NCI-H1417 treated with DMSO at 0.1 percent for 48 hours (cell line): ENCODE measurements at places on chromosomes 13 and 19.

GRCh38 chr13:45149964-45150363, 29.7 kb downstream of the GTF2F2 start:
- no peak for DNase-seq

DNA sequence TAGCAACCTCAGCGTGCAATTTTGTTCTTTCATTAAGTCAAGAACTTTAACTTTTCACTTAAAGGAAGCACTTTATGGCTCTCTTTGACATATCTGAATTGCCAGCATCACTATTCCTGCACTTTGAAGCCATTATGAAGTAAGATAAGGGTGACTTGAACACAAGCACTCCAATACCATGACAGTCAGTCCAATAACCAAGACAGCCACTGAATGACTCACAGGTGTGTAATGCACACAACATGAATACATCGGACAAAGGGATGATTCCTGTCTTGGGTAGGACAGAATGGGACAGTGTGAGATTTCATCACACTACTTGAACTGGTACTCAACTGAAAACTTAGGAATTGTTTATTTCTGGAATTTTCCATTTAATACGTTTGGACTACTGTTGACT, 233.7 kb upstream of the IPO5 start:
- no peak for DNase-seq

GRCh38 chr13:95050800-95051615, 250.2 kb downstream of the ABCC4 start:
- no peak for DNase-seq

GRCh38 chr19:35380450-35381124, 9.7 kb downstream of the GPR42 start:
- DNase-seq, result no peak

DNA sequence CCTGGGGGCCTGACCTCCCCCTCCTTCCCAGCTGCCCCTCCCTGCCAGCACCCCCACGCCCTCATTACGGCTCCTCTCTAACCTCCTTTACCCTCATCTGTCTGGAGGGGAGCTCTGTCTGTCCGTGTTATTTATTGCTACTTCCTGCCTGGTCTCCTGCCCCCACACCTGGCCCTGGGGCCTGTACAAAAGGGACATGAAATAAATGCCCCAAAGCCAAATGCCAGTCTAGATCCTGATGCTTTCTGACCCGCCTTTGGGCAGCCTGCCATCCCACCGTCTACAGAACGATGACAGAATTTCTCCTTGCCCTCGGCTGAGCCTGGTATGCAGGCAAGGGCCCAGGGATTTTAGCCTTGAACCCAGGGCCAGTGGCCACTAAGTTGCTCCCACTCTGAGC, 15.4 kb upstream of the CD22 start:
- no peak for DNase-seq

DNA sequence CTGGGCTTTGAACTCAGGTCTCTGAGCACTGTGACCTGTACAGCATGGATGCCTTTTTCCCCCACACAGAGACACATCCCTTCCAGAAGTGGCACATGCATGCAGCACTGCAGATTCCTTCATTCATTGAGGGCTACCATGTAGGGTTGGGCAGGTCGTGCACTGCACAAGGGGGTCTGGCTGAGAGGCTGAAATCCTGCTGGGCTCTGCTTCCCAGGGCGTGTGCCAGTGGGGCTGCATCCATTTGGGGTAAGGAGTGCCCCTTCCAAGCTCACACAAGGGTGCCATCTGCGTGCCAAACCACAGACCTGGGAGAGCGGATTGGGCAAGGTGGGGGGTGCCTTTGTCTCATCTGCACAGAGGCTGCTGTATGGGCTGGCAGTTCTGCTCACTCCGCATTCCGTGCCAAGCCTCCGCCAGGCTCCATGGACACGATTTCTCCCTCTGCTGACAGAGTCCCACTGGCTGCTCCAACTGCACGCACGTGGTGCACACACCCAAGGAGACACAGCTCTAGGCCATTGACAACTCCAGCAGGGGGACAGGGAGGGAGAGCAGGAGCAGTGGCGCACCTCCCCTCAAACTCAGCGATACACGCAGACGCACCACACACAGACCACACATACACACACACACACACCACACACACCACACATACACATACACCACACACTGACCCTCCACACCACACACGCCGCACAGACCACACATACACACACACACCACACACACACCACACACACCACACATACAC, 4.5 kb upstream of the SHISA7 start:
- no peak for DNase-seq

DNA sequence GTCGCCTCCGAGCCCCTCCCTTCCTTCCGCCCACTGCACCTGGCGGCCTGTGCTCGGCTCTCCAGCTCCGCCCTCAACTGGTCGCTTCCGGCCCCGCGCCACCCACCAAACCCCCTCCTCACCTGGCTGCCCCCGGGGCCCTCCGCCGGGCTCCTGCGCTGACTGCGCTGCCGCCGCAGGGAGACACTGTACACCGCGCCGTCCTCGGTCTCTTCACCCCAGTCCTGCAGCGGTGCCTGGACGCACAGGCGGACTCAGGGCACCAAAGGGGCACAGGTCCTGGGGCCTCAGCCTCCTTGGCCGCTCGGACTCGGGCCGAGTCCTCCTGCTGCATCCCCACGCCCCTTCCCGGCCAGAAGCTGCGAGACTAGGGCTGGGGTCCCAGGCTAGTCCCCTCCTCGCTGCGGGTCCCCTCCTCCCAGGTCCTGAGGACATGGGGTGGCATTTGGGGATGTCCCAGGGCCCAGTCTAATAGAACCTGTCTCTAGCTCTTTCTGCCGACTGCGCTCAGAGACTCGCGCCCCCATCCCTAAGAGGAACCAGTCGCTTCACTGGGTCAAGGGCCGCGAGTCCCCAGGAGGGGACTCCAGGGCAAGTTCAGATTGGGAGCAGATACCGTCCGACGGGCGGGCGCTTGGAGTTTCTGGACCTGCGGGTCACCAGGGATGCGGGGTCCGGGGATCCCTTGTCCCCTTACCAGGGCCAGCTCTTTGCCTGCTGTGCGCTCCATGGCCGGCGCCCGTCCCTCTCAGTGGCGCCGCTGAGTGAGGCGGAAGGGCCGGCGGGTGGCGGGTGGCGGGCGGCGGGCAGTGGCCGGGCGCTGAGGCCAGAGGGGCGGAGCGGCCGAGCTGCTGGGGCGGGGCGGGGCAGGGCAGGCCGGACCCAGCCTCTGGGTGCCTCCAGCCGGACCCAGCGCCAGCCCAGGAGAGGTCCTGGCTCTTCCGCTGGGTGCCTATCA, at the start of gene RGL3:
Gene RGL3 (minus strand): TSS at position 766 of the 958 bp plus-strand sequence. CDS start 36 bp downstream, at position 730.
- peak; percentile 51 for DNase-seq

GRCh38 chr13:50513300-50513877, 330.1 kb downstream of the DLEU7 start:
- no peak for DNase-seq

DNA sequence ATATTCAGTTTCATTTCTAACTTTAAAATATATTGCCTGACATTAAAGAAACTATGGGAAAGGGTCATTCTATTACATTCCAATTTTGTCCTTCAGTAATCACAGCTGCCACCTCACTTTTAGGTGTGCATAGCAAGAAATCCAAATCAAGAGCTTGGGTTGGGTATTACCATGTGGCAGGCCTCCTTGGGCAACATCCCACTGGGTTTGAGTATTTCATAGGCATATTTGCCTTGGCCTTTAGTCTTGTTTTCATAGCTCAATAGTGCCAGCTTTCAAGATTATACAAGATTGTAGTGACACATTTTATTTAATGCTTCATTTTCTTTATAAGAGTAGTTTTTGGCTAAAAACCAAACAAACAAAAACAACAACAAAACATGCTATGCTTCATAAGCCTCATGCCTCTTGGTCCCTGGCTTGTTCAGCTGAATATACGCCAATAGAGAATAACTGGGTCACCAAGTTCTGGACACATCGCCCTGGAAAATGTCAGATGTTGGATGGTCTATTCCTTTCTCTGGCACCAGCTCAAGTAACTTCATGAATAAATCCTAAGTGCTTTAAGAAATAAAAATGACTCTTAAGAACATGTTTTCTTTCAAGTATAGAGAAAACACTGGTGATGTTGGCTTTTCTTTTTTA, 167.4 kb upstream of the STARD13 start:
- DNase-seq, result no peak

DNA sequence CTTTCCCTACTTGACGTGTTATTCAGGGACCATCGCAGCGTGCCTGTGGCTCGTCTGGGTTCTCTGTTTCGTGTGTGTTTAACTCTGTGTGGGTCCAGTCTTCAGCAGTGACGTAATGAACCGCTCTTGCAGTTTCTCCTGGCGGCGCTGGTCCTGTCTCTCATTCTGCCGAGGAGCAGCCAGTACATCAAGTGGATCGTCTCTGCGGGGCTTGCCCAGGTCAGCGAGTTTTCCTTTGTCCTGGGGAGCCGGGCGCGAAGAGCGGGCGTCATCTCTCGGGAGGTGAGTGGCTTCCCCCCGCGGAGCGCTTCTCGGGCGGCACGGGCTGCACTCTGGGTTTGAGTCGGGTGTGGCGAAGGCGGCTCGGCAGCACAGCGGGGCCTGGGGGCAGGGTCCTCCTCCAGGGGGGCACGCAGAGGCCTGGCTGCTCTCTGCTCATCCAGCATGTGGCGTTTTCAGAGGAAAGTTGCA, 36.3 kb upstream of the TFDP1 start:
- peak; percentile 48 for DNase-seq

- DNase-seq, result no peak
Observed at GRCh38 chr13:83796364-83796763, 85.9 kb downstream of the SLITRK1 start.

- DNase-seq, result no peak
Observed at GRCh38 chr13:50453188-50453587, 390.3 kb downstream of the DLEU7 start.

- DNase-seq, result no peak
Observed at GRCh38 chr19:10503002-10503789, at the start of gene KEAP1. Gene KEAP1, minus strand, starts transcription at chr19:10503356. Its CDS starts 3,323 bp downstream, at chr19:10500033.

DNA sequence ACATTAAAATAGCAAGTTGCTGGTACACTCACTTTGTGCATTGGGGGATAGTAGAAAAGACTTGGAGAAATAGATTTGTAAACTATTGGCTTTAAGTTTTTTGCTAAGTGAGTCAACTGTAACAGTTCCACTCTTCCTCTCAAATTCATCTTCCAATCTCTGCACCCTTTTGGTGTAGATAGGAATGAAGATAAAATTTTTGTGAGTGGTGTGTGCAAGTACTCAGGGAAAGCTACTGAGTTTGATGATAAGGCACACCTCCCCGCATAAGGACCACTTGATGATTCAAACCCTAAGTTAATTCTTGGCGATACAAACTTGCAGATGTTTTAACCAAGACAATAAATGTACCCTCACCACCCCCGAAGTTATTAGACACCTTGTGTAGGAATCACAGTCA, 168.3 kb upstream of the SLITRK1 start:
- DNase-seq, result no peak

DNA sequence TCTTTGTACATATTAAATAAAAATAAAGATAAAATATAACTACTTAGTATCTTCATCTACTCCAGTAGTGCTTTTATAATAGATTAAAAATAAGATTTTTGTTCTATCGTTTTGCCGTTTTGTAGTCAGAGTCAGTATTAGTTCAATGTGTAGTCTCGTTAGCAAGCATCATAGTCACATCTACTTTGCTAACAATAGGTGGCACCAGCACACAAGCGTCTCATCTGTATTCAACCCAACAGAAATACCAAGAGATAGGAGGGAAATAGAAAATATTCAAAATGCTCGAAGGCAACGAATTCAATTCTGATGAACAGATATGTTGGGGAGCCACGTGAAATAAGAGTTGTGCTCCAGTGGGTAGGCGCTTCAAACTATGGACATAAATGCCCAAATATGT, 21.4 kb upstream of the MICU2 start:
- DNase-seq, result no peak

DNA sequence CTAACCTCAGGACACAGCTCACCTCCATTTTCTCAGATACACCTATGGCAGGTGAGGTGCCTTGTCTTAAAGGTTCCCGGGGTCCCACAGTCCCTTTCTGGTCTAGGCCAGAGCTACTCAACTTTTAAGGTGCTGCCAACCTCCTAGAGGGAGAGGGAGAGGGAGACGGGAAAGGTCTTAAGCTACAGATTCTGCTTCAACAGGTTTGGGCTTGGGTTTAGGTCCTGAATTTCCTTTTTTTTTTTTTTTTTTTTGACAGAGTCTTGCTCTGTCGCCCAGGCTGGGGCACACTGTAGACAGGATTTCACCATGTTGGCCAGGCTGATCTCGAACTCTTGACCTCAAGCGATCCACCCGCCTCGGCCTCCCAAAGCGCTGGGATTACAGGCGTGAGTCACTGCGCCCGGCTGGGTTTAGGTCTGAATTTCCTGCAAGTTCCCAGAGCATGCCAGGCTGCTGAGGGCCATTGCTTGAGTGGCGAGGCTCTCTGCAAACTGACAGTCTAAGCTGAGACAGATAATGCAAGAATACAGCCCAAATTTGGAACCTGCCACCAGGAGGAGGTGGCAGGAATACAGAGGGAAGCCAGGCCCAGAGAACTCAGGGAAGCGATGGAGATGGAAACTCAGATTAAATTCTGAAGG, 7.8 kb upstream of the SYCN start:
- DNase-seq, result no peak

- DNase-seq, result no peak
Observed at GRCh38 chr13:46698910-46699460, 98.0 kb downstream of the ESD start.

DNA sequence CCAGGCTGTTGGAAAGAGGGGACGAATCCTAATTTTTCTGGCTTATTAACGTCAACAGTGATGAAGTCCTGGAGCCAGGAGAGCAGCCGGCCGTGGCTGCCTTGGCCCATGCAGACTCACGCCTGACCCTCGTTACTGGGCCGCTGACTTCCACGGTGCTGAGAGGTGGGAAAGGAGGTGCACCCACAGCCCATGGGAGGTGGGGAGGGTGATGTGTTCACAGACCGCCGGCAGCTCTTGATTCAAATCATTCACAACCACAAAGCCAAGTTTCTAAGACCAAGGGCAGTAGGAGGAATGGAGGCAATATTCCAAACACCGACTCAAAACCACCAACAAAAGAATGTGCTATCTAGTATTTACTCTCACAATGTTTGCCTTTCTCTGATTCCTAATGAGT, 24.3 kb downstream of the COL4A2 start:
- no peak for DNase-seq

- no peak for DNase-seq
Observed at GRCh38 chr19:23420824-23421223, 25.6 kb upstream of the ZNF91 start.

- no peak for DNase-seq
Observed at GRCh38 chr19:14550201-14550754, 20.9 kb downstream of the TECR start.

DNA sequence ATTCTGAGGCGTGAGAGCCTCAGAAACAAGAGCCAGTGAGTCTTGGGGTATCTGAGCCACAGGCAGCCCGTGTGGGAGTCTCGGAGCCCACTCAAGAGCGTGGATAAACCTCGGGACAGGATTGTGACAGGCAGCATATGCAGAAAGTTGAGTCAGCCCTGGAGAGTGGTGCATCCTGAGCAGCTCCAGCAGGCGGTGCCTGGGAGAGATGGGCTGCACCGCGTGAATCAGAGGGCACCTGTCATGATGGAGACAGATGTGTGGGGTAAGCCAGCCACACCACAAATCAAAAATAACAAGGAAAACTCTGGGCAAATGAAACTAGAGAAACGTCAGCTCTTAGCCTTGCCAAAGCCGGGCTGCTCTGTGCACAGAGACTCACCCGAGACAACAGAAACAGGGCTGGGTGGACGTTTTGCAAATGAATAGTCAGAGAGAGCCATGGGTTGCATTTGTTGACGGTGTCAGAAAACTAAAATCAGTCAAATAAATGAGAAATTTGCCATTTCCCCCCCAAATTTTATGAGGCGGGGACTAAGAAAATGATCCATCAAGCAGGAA, 30.0 kb upstream of the POP4 start:
- no peak for DNase-seq
